T-helper 2 cell (primary cell): ENCODE measurements at places on chromosomes 3 and 15.

DNA sequence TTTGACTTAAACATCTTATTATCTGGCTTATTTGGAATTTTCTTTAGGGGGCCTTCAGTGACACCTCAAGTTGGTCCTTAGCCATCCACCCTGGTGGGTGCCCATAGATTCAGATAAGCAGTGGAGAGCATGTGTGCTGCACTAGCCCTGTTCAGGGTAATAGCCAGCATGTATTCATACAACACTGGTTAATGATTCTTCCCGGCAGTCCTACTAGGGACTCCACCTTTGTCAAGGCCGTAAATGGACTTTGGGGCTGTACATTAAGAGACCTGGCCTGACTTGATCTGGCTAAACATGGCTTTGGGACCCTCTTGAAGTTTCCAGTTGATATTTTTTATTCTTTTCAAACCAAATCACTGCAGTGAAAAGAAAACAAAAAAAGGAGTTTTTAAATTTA lies 125.8 kb downstream of the PTPRG start:
- no peak for DNase-seq

DNA sequence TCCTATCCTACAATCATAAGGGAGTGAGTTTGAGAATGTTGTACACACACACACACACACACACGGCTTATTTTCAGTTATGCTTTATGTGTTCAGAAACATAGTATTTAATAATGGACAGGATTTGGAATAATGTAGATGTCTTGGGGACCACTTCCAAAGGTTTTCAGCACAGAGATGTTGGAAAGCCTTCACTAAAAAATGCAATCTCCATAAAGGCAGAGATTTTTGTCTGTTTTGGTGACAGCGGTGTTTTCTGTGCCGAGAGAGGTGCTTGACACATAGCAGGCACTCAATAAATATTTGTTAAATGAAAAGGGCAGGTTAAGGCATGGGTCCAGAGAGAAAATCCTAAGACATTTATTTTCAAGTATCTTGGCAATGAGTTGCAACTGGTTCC lies 428.2 kb upstream of the RGMA start:
- no peak for DNase-seq

- no peak for DNase-seq
Measured at GRCh38 chr3:158347966-158348365, 223.0 kb upstream of the MLF1 start.

GRCh38 chr15:77225088-77225487 lies 154.2 kb upstream of the TSPAN3 start:
- no peak for DNase-seq

DNA sequence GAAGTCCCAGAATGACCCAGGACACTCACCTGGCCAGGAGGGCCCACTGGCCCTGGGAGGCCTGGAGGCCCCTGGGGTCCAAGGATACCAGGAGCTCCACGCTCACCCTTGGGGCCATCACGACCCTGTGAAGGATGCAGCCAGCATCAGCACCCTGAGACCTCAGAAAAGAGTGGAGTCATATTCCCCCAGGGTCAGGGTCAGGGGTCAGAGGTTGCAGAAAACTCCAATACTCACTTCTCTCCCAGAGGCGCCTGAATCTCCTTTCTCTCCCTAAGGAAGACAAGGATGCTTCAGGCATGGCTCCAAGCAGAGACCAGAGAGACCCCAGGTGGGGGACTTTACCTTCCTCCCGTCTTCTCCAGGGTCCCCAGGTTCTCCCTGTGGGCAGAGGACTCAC lies 13.1 kb upstream of the UCN2 start:
- DNase-seq: no peak

DNA sequence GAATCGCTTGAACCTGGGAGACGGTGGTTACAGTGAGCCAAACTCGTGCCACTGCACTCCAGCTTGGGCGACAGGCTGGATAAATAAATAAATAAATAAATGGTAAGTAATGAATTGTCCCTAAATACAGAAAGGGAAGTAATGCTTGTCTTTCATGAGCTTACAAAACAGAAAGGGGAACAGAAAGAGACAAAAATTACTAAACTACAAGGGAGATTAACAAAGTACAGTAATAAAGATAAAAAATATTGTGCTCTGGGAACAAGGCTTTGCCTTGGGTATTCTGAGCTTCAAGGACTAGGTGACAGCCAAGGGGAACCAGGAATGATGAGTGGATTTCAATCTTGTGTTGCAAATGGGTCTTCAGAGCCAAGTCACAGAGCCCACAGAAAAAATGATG lies 9.2 kb upstream of the HLTF start:
- no peak for DNase-seq

DNA sequence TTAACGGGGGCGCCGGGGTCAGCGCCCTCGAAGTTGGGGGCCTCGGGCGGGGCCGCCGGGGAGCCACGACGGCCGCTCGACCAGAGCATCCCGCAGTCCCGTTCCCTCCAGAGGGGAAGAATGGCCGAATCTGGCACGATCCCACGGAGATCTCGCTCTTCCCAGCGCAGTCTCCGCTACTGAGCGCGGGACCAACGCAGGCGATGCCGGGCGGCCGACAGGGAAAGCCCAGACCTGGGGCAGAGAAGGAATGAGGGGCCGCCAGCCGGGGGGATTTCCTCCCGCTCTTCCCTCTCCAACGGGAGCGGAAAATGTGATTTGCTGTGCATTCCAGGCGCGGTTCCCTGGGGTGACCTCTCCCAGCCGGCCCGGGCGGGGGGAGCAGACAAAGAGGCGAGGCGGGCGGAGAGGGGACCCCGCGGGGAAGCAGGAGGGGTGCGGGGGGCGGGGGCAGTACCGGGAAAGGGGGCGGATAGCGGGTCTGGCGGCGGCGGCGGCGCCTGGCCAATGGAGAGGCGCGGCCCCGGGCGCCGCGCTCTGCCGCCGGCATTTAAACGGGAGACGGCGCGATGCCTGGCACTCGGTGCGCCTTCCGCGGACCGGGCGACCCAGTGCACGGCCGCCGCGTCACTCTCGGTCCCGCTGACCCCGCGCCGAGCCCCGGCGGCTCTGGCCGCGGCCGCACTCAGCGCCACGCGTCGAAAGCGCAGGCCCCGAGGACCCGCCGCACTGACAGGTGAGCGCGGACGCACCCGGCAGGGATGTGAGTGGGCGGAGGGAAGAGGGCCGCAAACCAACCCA lies at the start of gene GREM1:
GREM1 (plus strand) TSS at position 579 of the 801 bp plus-strand sequence. CDS start 12,687 bp downstream, outside the sequence.
- no peak for DNase-seq

GRCh38 chr15:57330619-57331340 lies 45.5 kb upstream of the CGNL1 start:
- no peak for DNase-seq

DNA sequence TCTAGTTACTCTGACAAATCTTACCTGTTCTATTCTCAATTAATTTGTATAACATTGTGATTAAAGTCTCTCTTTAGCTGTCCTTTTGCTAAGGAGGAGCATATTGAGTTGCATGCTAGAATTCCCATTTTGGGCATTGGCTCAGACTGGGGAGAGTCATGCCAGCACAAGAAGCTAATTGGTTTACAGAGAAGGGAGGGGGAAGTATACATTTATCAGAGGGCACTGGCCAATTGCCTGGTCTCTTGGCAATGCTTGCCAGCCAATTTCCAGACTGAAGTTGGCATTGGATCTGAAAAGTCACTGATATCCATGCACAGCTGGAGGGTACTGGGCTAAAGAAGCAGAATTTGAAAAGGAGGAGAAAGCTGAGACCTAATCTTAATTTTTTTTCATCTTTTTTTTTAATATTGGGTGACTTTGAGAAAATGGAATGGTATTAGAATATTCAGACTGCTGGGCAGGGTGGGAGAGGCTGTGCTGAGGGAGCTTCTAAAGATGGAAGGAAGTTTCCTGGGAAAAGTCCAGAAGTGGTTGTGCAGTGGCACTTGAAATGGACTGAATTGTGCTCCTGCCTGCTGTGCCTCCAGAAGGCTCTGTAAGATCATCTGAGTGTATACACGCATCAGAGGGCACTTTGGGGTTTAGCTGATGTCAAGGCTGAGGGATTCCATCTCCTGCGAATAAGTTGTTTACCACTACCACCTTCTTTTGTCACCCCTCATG lies 365.2 kb upstream of the DPH6 start:
- no peak for DNase-seq

GRCh38 chr3:124140746-124141145 lies 148.8 kb upstream of the ROPN1 start:
- no peak for DNase-seq

DNA sequence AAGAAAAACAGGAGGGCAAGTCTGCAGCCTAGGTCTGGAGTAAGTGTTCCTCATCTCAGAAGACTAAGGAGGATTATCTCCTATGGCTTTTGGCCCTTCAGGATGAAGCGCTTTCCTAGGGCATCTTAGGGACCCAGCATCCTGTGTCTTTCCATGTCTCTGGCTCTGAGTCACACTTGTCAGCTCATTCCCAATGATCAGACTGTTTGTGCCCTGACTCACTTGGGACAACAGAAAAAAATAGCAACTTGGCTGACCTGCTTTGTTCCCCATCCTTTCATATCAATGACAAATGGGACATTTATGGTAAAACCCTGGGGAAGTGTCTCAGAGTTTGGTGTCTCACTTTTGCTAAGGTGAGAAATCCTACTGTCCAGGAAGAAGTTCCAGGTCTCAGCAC lies 76.2 kb upstream of the OXTR start:
- DNase-seq: no peak

DNA sequence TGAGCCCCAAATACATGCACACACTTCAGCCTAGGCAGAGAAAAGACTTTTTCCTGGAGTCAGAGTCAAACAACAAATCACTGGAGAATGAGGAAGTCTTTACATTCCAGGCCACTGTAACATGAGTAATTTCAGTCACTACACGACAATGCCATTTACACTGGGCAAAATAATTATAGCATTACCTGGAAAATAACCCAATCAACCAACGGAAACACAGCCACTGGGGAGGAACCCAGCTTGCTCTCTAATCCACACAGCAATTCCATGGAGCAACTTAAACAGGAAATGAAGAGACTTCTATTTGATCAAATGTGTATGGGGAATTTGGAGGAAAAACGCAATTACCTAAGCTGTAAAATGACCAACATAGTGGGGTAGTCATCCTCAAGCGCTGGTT lies 15.2 kb downstream of the FSTL1 start:
- DNase-seq: no peak

- DNase-seq: no peak
Measured at GRCh38 chr15:64808785-64809453, 16.5 kb downstream of the PIF1 start.

DNA sequence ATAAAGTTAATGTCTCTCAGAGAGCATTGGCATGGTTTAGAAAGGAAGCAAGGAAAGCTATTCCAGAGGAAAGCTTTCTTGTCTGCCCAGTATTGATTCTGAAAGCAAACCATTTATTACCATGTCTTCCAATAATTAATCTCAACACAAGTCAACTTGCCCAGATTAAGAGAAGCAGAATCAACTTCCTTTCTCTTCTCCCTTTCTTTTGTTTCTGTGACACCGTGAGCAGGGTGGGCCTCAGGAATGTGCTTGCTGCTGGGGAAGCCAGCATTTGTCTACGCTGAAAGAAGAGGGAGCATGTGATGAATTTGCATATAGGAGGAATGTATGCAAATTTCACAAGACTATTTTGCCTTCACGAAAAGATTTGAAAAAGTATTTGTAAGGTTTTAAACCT lies 368.6 kb upstream of the ROPN1 start:
- no peak for DNase-seq

DNA sequence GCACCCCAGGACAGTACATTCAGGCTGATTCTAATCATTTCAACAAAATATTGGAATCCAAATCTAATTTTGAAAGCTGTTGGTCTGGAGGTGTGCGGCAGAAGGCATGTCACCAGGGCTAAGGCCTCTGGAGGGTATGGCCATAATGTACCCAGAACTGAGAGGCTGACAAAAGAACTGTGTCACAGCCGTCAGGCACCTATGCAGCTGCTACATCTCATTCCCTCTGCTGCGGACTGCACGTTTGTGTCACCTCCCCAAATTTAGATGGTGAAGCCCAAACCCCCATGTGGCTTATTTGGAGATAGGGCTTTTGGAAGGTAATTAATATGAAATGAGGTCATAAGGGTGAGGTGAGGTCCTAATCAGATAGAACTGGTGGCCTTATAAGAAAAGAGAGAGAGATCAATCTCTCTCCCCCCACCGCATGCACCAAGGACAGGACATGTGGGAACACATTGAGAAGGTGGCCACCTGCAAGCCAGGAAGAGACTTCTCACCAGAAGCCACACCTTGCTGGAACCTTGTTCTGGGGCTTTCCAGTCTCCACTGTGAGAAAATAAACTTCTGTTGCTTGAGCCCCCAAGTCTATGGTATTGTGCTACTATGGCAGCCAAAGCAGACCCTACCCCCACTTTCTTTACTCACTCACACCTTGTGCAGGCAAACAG lies 22.8 kb downstream of the ADPGK start:
- no peak for DNase-seq

DNA sequence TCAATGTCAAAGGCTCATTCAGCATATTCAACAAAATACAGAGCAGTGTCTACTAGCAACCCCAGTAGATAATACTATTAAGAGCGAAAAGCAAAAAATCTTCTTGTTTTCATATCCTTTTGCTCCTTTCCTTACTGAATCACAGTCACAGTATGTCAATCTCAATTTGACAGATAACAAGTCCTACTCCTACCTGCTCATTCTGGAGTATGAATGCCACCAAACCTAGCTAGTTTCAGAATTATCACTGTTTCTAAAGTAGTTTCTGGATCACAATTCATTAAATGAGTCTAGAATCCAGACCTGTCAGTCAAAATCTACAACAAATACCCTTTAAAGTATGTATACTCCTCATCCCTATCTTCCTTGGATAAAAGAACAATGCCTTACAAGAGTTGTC lies 51.5 kb downstream of the MKRN2 start:
- DNase-seq: no peak

GRCh38 chr3:124529826-124530571 lies 200.3 kb upstream of the UMPS start:
- no peak for DNase-seq
